ENCODE measurements at places on chromosomes 12 and 14. TPM values are rescaled to one million over a fixed set of nuclear protein-coding genes. Genes with fewer than 3 reads are reported as not detected.

TMEM260 gene
- total RNA-seq, result 14.6 TPM

DNA sequence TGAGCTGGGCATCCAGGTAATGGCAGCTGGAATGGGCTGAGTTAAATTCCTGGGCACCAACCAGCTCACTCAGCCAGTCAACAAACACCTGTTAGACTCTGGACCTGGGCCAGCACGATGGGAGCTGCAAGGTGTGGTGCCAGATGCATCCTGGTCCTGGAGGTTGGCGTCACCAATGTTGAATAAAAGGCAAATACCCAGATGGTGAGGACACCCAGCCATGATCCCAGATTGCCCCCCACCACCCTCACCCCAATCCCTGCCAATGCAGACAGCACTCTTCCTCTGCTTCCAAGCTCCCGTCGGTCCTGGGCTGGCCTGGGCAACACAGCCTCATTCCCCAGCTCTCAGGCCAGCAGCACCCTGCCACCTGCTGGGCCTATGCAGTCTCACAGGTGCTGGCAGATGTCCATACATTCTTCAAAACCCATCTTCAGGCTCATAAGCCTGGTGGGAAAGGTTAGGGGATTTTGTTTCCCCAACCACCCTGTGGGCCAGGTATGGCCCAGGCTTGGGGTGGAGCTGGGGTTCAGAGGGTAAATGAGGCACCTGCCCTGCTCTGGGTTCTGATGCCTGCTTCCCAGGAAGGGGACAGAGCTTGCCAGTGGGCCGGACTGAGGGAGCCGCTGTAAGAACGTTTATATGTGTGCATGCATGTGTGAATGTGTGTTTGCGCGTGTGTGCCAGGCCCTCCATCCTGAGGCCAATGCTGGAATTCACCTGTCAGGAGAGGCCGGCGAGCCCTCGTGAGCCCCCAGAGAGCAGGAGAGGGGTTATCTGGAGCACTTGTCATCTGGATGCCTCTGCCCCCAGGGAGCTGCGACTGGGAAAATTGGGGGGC, 58.0 kb downstream of the LGMN start:
- DNase-seq, result peak; percentile 33

DNA sequence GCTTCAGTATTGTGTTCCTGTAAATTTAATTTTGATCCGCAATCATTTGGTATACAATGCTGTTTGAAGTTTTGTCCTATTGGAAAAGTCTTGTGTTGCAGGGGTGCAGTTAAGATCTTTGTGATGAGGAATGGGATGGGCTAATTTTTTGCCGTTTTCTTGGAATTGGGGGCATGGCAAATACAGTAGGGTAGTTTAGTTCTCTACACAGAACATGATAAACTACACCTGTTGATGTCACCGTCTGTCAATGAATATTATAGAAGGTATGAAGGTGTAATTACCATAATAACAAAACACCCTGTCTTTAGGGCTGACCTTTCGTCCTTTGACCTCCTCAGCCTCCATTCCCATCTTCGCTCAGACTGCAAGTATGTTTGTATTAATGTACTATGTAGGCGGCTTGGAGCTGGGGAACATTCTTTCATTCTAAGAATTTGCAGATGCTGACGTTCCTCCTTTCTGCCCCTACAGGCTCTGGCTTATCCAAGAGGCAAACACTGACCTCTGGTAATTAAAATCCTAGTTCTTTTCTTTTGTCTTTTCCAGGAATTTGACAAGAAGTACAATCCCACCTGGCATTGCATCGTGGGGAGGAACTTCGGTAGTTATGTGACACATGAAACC, 1.7 kb downstream of the DYNLL1 start:
- no peak for DNase-seq

DNA sequence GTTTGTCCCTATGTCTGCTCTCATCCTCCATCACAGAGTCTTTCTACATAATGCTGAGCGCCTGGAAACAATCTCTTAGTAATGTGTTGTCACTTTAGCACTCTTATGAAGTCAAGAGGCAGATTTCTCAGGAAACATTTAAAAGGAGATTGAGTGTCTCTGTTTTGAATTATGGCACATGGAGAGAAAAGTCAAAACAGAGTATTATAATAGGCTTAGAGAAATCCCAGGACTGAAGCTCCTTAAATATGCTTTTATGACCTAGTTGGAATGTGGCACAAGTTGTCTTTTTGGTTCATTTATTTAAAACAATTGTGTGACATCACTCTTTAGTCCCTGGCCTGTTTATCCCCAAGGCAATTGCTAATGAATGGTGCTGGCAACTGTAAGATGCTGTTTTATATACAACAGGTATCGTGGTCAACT, 117.8 kb upstream of the HIF1A start:
- DNase-seq, result peak; percentile 41

DNA sequence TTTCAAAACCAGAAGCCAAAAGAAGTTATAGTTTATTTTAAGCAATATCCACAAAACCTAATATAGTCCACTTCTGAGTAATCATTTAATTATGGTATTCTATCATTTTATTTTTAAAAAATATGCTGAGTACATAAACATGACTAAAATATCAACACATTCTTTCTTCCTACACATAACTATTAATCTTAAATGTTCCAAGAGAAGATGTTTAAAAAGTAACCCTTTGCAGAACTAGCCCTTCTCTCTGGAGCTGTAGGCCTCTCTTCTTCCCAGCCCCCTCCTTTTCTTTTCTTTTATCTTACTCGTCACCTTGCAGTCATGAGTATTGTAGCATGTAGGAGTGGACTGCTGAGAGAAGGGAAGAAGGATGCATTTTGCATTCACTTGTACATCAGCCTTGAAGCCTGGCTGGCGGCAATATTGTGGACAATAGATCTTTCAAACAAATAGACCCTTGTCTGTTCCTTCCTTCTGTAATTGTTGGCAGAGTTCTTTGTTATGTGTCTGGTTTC, 941.9 kb downstream of the NRXN3 start:
- no peak for DNase-seq

DNA sequence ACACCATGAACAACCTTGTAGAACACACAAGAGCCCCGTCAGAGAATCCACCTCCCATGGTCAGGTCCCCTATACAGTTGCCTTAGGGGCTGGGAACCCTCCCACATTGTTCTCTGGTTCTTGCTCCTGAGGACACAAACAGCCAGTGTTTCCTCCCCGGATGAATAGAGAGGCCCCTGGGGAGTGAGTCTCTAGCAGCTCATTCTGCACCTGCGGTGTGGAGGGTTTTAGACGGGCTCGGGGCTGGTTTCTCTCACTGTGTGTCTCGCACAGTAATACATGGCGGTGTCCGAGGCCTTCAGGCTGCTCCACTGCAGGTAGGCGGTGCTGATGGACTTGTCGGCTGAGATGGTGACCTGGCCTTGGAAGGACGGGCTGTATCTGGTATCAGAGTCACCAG, 1052.1 kb downstream of the TMEM121 start:
- no peak for DNase-seq

- DNase-seq, result peak; percentile 61
These were observed 846 bp upstream of the MTHFD1 start for GRCh38 chr14:64387232-64387781.

DNA sequence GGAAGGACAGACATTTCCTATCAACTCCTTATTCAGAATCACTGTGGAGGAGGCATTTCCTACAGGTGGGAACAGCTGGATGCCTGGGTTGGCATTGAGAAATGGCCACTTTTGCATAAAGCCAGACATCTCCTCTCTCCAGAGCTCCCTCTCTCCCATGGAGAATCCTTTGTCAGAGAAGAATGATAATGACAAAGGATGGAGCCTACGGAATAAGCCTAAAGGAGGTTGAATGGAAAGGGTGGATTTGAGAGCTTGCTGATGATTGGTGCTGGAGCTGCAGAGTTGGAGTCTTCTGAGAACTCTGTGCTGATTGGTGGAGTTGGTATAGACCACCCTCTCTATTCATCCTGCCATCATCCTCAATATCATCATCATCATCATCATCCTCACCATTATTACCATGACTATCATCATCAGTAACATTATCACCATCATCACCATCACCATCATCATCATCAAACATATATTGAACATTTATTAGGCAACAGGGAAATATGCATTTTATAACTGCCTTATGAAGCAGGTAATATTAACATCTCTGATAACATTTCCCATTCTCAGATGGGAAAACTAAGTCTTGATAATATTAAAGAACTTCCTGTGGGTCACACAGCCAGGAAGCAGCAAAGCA, 89.2 kb upstream of the HSPB8 start:
- no peak for DNase-seq
